ENCODE measurements at places on chromosomes 3 and 15.

GRCh38 chr3:47586746-47587145, 8.1 kb upstream of the CSPG5 start:
- no peak for DNase-seq

DNA sequence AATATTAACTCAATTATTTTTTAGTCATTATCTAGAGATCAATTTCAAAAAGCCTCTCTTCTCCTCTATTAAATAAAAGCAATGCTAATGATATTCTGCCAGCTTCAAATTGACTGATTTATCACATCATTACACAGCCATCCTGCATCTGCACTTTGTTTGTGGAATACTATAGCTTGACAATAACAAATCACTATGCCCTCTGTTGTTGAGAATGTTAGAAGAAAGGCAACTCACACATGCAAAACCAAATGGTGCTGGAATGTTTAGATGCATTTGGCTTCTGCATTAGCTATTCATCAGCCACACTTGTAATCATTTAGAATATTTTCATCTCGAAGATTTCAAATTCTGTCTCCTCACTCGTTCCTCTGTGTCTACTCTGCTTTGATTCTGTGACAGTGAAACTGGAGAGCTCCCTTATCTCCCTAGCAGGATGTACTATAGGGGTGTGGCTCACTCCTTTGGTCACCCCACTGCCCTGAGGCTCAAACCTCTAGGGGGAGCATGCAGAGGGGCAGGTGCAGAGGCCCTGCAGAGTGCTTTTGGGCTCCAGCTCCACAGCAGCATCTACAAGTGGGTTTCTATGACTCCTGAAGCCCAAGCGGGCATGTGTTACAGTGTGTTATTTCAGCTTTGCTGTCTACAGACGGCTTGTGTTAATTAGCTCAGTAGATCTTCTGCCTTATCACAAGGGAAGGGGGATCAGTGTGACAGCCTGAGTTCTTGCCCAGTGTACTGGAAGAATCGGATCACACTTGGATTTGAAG, 454.1 kb upstream of the BCHE start:
- DNase-seq, result no peak

DNA sequence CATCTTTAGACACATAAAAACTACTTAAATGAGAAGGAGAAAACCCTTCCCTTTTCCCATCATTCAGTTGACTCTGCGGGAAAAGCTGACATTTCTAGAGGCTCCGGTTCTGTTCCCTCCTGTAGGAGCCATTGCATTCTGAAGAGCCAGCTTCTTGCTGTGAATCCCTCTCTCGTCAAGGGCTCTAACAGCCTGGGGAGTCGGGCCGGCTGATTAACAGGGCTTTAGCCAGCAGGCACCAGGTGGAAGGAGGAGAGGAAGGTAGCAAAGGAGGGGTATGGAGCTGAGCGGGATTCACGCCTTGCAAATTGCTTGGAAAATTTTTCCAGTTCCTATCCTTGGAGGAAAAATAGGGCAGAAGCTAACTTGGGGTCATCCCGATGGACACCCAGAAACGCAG, 108.3 kb upstream of the UBE2E1 start:
- no peak for DNase-seq

DNA sequence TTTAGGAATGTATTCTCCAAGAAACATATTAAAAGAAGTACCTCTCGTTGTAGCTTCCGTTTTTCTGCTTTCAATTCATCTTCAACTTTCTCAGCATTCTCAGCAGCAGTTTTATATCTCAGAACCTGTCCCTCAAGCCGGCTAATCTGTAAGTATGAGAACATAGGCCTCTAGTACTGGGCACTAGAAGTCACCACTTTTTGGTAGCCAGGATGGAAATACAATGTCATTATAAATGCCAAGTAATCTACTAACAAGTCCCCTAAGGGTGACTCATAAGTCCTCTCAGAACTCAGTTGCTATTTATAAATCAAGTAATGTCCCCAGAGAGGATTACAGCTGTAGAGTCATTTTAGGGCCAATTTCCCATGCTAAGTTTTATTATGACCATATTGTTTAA, 61.1 kb downstream of the MLH1 start:
- DNase-seq, result no peak

GRCh38 chr3:40332684-40333083, 23.2 kb downstream of the EIF1B start:
- no peak for DNase-seq

DNA sequence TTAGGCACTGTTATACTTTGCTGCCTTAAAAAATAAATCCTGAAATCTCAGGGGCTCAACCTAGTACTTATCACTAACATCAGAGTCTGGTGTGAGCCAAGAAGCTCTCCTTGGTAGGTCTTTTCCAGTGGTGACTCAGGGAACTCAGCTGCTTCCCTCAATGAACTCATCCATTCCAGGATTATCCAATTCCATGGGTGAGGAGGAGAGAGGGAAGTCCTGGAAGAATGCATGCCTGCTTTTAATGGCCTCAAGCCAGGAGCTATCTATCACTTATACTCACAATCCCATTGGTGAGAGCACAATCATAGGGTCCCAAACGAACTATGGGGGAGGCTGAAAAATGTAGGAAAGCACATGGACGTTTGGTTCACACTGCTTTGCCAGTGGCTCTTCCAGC, 113.6 kb downstream of the POLR2M start:
- DNase-seq, result no peak

GRCh38 chr3:197216914-197217313, 81.5 kb downstream of the DLG1 start:
- no peak for DNase-seq

All from left ventricle myocardium superior (tissue), 1 donor.